ENCODE measurements at places on chromosomes 12 and 14. TPM values are rescaled to one million over a fixed set of nuclear protein-coding genes. Genes with fewer than 3 reads are reported as not detected.

The IFNG-AS1 gene
- total RNA-seq, result not detected

The DYRK4 gene
- 46.7 TPM for total RNA-seq

The AHNAK2 gene
- 188 TPM for total RNA-seq

The NAP1L1 gene
- 628 TPM for total RNA-seq

The TMEM30B gene
- 0.25 TPM for total RNA-seq

The LMO3 gene
- total RNA-seq, result not detected

The LRTM2 gene
- not detected for total RNA-seq

The TOMM20L gene
- not detected for total RNA-seq

The SMIM41 gene
- total RNA-seq, result not detected

The LRRC10 gene
- total RNA-seq, result not detected

The C12orf60 gene
- 1.7 TPM for total RNA-seq

The CCDC196 gene
- total RNA-seq, result not detected

Data from A549 treated with AZD2906 at 1 μM for 4 hours (cell line).